ENCODE measurements at places on chromosomes 13 and 19. TPM values are rescaled to one million over a fixed set of nuclear protein-coding genes. Genes with fewer than 3 reads are reported as not detected.

The FXYD7 gene
- 0.41 TPM for total RNA-seq

The APOE gene
- total RNA-seq = 235 TPM

The LAIR1 gene
- 13.8 TPM for total RNA-seq

The PABPC3 gene
- 0.23 TPM for total RNA-seq

The PSG6 gene
- not detected for total RNA-seq

The MADCAM1 gene
- 3.6 TPM for total RNA-seq

The SYNE4 gene
- 7.4 TPM for total RNA-seq

The IGFL1 gene
- total RNA-seq = not detected

The OR10H1 gene
- not detected for total RNA-seq

The DHDH gene
- total RNA-seq = 1.4 TPM

The TEKTIP1 gene
- total RNA-seq = 1.8 TPM

The BLVRB gene
- 121 TPM for total RNA-seq

The GIPR gene
- total RNA-seq = 4.1 TPM

The CEACAM4 gene
- total RNA-seq = 2.2 TPM

The MTRF1 gene
- total RNA-seq = 11.9 TPM
